ENCODE measurements at places on chromosomes 11 and 22.

- DNase-seq: no peak
Observed at GRCh38 chr22:39900306-39901227, at the start of gene GRAP2. GRAP2 (plus strand) TSS chr22:39901084; CDS start chr22:39947107, 46,023 bp downstream.

DNA sequence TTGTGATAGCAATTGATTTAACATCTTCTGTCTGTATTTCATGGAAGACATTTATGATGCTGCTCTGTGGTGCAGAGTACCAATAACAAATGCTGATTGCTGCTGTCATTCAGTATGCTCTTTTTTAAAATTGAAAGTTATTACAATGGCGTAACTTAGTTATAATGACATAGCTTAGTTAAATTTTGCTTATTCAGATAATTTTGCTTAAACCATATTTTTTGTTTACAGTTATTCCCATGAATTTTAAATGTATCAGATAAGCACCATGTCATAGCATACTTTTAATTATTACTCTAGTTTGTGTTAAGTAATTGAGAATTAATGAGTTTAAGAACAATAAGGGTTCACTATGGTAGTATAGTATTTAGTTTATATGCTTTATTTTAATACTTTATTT lies 15.5 kb downstream of the PRMT3 start:
- no peak for DNase-seq

DNA sequence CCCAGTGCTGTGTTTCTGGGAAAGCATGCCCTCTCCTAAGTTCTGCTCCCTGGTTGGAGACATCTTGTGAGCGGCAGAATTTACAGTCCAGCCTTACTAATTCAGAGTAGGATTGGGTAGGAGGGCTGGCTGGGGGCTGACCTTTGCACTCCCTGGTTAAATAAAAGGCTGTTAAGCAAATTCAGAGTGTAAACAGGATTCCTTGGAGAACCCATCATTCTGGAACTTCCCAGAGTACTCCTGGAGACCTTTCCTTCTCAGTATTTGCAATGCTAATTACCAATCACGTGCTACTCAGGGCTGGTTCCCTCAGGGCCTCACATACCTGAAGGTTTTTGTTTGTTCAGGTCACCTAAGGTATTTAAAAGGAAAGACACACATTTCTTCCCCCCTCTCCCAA lies 340.2 kb downstream of the TBC1D22A start:
- no peak for DNase-seq

DNA sequence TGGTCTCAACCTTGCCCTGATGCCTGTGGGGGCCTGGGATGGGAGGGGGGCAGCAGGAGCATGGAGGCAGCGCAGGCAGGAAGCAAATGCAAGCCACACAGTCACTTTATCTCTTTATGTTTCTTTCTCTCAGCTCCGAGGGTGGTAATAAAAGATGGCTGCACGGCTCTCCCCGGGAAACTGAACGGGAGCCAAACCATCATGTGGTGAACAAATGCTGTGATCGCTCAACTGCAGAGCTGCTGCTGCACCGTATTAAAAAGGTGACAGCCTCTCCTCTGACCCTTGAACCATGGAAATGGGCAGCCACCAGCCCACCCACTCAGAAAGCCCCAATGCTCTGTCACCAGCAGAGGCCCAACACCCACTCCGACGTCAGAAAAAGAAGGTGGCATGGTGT lies 110.0 kb downstream of the TIMP3 start:
- DNase-seq: peak; percentile 41

DNA sequence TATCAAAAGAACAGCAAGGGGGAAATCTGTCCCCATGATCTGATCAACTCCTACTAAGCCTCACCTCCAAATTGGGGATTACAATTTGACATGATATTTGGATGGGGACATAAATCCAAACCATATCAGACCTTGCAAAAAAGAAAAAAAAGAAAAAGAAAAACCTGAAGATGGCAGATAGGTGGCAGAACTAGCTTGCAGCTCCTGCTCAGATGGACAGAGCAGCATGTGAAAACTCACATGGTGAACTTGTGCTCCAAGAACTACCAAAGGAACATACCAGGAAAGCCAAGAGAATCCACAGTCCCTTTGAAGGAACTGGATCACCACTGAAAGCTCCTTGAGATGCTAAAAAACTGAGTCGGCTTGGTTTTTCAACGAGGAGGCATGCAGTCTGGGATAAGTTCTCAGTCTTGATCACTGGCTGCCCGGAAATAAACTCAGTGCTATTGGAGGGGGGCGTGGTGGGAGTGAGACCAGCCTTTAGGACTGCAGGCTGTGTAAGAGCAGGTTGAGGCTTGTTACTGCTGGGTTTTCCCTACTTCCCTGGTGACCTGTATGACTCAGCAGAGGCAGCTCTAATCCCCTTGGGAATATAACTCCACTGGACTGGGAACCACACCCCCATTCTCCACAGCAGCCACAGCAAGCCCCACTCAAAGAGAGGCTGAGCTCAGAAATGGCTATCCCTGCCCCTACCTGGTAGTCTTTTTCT lies 358.3 kb upstream of the ARHGAP42 start:
- DNase-seq: no peak

- no peak for DNase-seq
Observed at GRCh38 chr22:37242395-37242918, 1.6 kb downstream of the RAC2 start.

GRCh38 chr22:26735019-26735409 lies 77.6 kb downstream of the MIAT start:
- DNase-seq: no peak

DNA sequence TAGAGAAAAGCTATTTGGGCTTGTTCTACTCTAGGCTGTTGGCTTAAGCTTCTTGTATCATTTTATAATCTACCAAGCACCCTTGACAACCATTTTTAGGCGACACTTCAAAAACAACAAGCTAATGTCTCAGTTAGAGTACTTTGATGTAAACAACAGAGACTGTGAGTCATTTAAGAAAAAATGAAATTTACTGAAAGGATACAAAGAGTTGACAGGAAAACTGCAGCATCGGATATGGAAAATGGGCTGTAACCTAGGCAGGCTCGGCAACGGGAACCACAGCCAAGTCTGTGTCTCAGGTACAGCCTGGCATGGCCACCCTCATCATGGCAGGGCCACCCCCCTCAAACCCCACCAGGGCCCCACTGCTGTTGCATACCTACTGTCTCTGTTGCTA lies 4.4 kb upstream of the RNF169 start:
- no peak for DNase-seq

GRCh38 chr11:97107604-97108003 lies 717.8 kb downstream of the JRKL start:
- DNase-seq: no peak

DNA sequence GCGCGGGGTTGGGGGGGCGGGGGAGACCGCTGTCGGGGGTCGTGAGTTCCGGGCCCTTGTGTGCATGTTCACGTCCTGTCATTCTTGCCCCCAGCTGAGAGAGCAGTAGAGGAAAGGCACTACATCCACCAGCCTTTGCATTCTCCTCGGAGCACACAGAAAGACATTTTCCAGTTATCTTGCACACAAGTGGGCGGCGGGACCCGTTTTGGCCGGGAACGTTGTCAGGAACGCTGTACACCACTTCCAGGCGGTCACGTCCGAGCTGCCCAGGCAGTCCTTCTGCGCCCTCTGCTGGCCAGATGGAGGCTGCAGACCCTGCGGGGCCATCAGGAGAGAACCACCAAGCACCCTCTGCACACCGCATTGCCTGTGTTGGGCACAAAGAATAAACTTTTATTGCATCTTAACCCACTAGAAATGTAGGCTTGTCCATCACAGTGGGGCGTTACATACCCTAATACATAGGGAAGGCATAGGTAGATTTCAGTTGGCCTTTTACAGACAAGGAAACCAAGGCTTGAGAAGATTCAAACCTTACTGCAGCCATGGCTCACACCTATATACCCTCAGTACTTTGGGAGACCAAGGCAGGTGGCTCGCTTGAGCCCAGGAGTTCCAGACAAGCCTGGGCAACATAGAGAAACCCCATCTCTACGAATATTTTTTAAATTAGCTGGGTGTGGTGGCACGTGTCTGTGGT lies 2.8 kb upstream of the CDKN1C start:
- peak; percentile 97 for DNase-seq

GRCh38 chr11:74932797-74933196 lies 16.1 kb downstream of the XRRA1 start:
- DNase-seq: no peak

GRCh38 chr11:30617762-30618161 lies 31.6 kb upstream of the MPPED2 start:
- no peak for DNase-seq

DNA sequence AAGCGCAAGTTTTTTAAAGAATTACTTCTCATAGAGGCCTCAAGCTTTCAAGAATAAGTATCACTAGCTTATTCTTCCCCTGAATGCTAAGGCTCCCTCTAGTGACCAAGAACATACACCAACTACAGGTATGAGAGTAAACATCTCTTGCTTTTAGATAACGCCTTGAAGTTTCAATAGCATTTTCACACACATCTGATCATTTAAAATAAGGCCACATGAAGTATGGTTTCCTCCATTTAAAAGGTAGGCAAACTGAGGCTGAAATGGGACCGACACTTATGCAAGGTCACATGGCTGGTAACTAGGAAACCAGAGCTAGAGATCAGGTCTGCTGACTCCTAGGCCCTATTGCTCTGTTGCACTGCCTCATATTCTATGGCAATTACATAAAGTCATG lies 66.5 kb downstream of the CCDC34 start:
- no peak for DNase-seq

- DNase-seq: no peak
Observed at GRCh38 chr11:91396236-91397133, 828.1 kb upstream of the FAT3 start.

- DNase-seq: peak; percentile 99
Observed at GRCh38 chr11:113474362-113475159, 637 bp downstream of the DRD2 start.

GRCh38 chr11:57667736-57668433 lies at the start of gene ZDHHC5:
ZDHHC5 (plus strand) TSS chr11:57668114; CDS start chr11:57673091, 4,977 bp downstream.
- DNase-seq: peak; percentile 97

DNA sequence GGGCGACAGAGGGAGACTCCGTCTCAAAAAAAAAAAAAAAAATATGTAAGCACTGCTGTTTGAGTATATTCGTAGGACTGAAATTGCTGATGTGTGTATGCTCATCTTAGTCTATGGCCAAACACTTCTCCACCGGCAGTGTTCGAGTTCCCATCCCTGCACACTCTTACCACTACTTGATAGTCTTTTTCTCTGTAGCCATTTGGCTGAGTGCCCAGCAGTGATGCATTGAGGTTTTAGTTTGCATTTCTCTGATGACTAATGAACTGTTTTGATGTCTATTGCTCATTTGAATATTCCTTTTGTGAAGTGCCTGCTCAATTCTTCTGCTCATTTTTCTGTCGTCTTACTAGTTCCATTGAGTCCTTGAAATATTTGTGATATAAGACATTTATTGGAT lies 1.9 kb downstream of the TIRAP start:
- DNase-seq: no peak

DNA sequence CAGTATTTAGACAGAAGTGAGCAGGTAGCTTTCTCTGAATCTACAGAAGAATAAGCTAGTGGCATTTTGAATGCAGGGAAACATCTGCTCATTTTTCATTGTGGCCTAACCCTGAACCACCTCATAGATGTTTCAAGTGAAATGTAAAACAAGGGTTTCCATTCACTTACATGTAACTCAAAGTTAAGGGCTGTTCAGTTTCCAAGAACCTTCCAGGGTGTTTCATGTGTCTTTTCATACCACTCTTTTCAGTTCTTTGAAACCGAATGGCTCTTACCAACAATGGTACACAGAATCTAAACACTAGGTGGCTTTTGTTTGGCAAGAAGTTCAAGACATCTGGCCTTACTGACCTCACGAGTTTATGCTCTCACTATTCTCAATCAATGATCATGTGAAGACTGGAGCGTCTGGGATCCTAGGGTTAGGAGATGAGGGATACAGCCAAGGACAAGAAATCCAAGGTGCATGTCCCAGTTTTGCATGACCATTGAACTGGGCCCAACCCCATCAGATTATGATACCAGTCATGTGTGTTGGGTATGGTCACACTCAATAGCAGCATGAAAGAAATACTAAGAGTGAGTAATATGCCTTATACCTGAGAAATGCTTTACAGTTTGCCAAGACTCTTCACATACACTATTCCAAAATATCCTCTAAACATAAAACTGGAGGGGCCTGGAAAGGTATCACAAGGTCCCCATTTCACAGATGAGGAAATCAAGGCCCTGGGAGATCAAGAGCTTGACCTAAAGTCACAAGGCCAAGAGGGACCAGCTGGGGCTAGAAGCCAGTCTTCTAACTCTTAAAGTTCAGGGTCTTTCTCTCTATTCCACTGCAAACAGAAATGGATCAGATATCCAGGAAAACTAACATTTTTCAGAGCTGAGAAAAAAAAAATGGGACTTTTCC lies 92.7 kb downstream of the ETS1 start:
- DNase-seq: no peak

GRCh38 chr11:134024420-134025081 lies 44.3 kb upstream of the JAM3 start:
- no peak for DNase-seq

DNA sequence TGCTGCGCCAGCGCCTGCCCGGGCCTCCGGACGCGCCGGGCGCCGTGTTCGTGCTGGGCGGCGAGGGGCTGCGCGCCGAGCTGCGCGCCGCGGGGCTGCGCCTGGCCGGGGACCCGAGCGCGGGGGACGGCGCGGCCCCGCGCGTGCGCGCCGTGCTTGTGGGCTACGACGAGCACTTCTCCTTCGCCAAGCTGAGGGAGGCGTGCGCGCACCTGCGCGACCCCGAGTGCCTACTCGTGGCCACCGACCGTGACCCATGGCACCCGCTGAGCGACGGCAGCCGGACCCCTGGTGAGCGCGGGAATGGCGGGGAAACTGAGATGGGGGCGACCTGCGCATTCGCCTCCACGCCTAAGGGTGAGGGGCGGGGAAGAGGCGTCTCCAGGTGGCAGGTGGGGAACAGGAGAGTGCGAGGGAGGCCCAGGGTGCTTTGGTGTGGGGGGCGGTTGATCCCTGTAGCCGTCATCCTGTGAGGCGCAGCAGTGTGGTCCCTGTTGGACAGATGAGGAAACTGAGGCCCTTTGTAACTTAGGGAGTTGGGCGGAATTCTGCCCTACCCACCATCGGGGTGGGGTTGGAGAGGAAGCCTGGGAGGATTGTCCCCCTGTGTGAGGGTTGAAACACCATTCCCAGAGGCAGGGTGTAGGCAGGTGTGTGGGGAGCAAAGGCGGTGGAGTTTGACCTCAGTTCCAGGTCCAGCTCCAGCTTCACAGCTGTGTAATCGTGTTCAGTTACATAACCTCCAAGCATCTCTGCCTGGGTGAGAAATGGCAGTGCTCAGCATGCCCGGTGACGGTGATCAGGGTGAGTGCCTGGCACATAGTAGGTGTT lies 758 bp downstream of the PDXP start:
- DNase-seq: peak; percentile 48

DNA sequence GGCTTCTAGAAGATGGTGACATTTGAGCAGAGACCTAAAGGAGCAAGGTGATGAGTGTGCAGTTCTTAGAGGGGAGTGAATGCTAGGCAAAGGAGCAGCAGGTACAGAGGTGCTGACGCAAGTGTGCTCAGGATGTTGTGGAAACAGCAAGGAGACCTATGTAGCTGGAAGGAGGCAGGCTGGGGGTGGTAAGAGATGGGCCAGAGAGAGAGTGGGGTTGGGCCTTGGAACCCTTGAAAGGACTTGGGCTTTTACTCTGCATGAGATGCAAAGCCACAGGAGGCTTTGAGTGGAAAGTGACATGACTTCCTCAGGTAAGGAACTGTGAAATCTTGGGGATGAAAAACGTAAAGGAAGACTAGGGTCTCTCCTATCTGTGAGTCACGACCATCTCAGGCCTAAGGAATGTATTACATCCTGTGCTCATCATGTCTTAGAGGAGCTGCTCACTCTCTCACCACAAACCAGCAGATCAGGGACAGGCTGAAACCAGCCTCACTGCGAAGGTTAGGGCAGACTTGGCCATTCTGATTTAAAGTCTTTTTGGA lies 65.4 kb downstream of the MICAL2 start:
- no peak for DNase-seq

All from nephron progenitor cell (in vitro differentiated cells).